ENCODE measurements at places on chromosomes 5 and 9.

- no peak for DNase-seq
These were observed 1.3 kb downstream of the TMEM250 start for GRCh38 chr9:136117291-136117915.

GRCh38 chr9:131275332-131276093, 797 bp downstream of the FAM78A start:
- DNase-seq, result no peak

- no peak for DNase-seq
These were observed 92.4 kb downstream of the ARL15 start for GRCh38 chr5:54217826-54218503.

GRCh38 chr5:109917154-109917546, 227.4 kb downstream of the MAN2A1 start:
- DNase-seq, result no peak

DNA sequence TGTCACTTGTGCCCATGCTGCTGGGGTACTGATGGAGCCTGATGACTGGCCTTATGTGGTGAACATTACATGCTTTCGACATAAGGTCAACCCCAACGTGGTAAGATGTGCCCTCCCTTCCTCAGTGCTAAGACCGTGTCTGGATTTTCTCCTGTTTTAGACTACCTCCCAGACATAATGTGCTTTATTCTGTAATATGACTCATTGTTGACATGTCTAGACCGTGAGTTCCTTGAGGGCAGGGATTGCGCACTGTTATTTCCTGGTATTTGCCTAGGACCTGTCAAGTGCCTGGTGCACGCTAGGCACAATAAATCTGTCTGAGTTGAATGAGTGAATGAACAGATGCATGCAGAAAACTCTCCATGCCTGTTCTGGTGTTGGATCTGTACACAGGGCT, 346.0 kb downstream of the KDM4C start:
- DNase-seq, result no peak

DNA sequence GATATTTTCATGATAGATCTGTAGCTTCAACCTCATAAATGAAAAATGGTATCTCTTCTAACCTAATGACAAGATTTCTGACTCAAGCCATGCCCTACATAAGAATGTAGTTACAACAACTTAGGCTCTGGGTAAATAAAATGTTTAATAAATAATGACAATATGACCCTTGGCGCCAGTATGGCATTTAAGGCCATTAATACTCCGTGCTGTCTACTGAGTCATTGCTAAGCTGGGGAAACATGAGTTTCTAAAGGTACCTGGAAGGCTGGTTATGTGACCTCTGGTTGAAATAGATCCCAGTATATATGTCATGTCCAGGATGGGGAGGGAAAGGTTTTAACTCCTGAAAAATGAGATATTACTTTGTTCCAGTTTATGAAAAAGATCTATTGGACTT, 58.0 kb upstream of the CEMIP2 start:
- DNase-seq, result no peak

DNA sequence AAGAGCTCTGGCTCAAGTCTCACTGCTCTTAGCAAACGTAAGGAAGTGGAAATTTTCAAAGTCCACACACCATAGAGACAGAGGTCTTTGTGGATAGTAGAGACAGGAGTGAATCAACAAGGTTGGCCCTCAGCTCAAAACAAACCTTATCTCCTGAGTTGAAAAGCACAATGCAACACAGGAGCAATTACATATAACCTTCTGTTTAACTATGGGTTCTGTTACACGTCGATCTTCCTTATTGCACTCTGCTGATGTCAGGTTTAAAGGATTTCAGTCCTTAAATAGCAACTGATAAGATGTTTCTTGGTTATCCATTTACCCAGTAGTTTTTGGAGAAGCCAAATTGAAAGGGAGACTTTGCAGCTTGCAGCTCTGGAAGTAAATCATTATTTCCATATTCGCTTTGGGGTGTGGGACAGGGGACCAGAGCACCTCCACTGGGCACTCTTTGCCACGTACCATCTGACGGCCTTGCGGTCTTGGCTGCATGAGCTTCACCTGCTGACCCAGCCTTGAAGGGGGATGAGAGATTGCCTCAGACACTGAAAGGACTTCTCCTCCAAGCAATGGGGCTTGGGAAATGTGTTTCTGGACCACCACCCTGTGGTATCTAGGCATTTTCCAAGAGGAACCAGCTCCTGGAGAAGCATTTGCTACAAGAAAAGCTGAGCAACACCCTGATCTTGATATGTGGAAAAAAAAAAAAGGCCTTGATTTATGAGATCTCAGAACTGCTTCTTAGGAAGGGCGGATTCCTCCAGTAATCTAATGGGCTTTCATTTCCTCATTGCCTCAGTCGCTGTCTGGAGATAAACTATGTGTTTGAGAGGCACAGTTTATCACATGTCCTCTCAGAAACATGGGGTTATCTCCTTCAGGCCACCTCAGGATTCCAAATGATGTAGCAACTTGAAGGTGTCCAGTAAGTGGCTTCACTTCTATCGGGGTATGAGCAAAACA, 56.2 kb upstream of the ZNF622 start:
- no peak for DNase-seq

Data from anterior cingulate cortex (tissue), 58 donors.